Stimulated activated CD4-positive, alpha-beta T cell treated with anti-CD3 and anti-CD28 coated beads, Interleukin-4, amount 100 ng/mL, for 1 hour (primary cell): ENCODE measurements at places on chromosomes 7 and 10.

- no peak for DNase-seq
Observed at GRCh38 chr10:103951942-103952341, 15.0 kb upstream of the SLK start.

DNA sequence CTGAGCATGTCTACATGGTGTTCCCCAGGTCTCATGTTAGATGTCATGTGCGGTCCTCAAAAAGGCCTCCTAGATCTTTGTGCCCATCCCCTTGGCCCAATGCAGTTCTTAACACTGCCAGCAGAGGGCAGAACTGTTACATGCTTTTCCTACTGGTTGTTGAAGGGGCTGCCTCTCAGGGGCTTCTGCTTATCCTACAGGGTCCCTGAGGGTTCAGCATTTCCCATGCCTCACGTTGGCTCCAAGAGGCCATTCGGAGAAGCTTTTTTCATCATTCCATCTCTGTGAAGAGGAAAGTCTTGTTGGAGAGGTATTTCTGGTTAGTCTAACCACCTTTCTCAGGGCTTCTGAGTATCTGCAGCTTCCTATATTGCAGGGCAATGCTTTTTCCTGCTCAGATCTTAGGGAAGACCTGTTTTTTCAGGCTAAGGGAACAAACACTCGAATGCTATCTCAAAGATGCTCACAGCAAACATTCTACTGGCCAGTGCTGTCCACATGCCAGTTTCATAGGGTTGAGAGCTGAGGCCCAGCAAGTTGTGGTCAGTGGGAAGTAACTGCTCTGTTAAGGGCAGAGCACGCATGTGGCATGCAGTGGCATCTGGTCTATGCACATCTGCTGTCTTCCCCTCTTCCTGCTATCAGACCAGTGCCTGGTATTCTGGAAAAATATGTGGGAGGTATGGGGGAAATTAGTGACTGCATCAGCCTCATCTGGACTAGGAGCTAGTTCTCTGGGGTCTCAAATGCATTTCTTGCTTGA lies 31.5 kb downstream of the MBL2 start:
- DNase-seq = peak; percentile 13

GRCh38 chr10:132054564-132054963 lies 11.2 kb upstream of the JAKMIP3 start:
- DNase-seq = no peak

DNA sequence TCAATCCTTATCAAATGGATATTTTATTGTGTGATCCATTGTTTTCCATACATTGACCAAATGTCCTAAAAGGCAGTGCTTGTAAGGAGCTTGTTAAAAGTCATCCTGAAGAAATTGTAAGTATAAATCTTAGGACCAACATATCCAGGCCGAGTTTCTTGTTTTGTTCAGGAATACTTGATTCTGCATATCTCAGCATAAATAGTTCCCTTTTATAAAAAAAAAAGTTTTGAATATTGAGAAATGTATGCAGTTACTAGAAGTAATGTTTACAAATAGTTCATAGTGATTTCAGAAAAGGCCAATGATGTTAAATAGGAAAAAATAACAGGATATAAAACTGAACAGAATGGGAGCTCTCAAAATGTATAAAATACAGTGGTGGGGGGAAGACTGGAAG lies 6.6 kb downstream of the GRID1 start:
- DNase-seq = no peak

GRCh38 chr7:906776-907157 lies 30.4 kb downstream of the GET4 start:
- DNase-seq = no peak
